OCI-LY7 (cell line): ENCODE measurements at places on chromosomes 6 and 20. TPM values are rescaled to one million over a fixed set of nuclear protein-coding genes. Genes with fewer than 3 reads are reported as not detected.

- no peak for DNase-seq
These were observed 90.8 kb downstream of the FRK start for GRCh38 chr6:115969930-115970273.

GRCh38 chr6:128784266-128784665 lies 98.7 kb upstream of the LAMA2 start:
- DNase-seq, result no peak

DNA sequence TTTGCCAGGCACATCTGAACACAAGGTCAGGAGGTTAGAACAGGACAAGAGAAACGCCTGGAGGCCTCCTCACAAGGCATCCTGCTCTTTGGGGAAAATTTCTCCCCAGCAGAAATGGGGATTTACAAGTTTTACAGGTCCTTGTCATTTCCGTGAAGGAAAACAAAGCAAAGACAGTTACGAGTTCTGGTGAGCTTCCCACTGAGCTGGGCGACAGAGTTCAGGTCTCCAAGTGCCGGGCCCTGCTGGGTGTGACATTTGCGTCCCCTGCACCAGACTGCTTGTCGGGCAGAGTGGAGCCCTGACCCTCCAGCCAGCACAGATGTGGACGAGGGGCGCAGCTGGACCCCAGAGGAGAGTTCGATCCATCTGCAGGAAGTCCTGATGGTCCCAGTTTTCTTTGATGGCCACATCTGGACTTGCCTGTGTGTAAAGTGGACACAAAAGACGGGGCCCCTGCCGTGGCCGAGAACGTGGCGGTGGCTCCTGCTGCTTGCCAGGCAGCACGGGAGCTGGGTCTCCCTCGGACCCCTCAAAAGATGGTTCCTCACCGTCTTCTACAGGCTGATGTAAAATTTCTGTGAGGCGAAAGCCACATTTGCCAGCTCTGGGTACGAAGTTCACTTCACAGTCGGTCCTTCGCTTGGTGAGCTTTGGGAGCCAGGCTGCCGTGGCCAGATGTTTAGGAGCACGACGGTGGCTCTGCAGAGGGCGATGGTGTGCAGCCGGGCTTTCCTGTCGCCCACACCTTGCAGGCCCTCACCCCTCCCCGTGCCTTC lies 5.2 kb upstream of the ADRM1 start:
- DNase-seq, result no peak

- DNase-seq, result no peak
These were observed 46.2 kb downstream of the ADNP start for GRCh38 chr20:50885068-50885467.

GRCh38 chr6:166259296-166259977 lies 48.8 kb downstream of the PRR18 start:
- DNase-seq, result peak; percentile 22

DNA sequence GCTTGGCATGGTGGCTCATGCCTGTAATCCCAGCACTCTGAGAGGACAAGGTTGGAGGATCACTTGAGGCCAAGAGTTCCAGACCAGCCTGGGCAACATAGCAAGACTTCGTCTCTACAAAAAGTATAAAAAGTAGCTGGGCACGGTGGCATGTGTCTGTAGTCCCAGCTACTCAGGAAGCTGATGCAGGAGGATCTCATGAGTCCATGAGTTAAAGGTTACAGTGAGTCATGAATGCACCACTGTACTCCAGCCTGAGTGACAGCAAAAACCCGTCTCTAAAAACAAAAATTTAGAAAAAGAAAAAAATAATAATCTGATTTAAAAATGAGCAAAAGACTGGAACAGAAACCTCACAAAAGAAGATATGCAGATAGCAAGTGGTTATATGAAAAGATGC lies 279.7 kb downstream of the RNGTT start:
- DNase-seq, result no peak

DNA sequence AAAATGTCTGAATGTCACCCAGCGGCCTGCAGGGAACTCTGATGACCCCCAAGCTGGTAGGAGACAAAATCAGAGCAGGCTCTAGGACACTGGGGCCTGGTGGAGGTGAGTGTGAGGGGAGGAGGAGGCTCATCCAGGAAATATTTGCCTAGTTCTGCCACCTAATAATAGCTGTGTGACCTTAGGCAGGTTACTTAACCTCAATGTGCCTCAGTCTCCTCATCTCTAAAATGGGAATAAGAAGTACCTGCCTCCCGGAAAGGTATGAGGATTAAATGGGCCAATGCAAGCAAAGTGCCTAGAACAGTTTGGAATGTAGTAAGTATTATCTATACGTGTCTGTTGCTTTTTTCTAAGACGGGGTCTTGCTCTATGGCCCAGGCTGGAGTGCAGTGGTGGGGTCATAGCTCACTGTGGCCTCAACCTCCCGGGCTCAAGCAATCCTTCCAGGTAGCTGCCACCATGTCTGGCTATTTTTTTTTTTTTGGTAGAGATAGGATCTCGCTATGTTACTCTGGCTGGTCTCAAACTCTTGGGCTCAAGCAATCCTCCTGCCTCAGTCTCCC lies 60.4 kb downstream of the RAB44 start:
- no peak for DNase-seq

DNA sequence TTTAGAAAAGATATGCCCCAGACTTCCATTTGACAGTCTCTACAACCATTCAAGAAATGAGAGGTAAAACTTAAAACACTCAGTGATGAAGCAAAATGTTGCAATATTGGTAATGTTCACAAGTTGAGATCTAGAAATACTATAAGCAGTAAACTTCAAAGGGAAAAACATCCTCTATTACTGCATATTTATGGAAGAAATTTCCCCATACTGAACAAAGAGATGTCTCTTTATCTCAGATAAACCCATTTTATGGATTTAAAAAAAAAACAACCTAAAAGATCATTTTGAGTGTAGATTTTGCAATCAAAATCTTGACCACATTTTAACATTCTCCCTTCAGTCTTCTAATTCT lies 177.8 kb upstream of the TAB2 start:
- no peak for DNase-seq

GRCh38 chr20:53751620-53752318 lies 158.1 kb upstream of the ZNF217 start:
- no peak for DNase-seq

- no peak for DNase-seq
These were observed 328.2 kb upstream of the JAG1 start for GRCh38 chr20:11001764-11002540.

DNA sequence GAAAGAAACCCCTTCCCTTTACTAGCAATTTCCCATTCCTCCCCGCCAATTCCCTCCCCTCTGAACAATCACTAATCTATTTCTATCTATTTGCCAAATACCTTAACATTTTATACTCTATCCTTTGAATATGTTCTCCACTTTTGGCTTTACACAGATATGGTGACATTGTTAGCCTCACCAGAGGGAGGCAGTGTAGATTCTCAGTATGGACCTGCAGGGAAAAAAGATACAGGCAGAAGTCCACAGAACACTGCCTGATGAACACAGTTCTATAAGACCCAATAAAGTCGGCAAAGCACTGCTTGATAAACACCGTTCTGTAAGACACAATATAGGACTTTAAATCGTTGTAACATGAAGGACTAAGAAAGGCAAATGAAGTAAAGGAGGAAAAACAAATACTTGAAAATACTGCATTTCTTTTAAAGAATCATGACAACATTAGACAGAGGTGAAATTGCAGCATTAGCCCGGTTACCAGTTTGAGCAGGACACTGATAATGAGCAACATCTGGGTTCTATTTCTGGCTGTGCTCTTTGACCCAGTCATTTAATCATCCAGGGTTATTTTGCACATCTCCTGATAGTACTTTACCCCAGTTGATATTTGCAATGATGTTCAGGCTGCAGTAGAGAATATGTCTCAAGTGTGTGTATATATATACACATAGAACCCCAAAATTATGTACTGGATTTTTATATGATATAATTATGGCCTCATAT lies 296.8 kb downstream of the UTRN start:
- DNase-seq, result peak; percentile 31

GRCh38 chr6:81894306-81894705 lies 141.8 kb upstream of the TENT5A start:
- DNase-seq, result no peak

GRCh38 chr20:57658447-57658832 lies 38.2 kb upstream of the ZBP1 start:
- no peak for DNase-seq

- no peak for DNase-seq
These were observed 862.0 kb downstream of the PHF3 start for GRCh38 chr6:64497634-64498033.

PRPH2 gene
- total RNA-seq, result not detected in 2 replicates

TMEM170B gene
- total RNA-seq, result 5.1 and 5.6 TPM in 2 replicates

TRIM10 gene
- total RNA-seq, result not detected in 2 replicates

SGK2 gene
- 0.48 and 0.87 TPM in 2 replicates for total RNA-seq

CDH26 gene
- 0.26 and 0.36 TPM in 2 replicates for total RNA-seq

BPIFB1 gene
- total RNA-seq, result not detected in 2 replicates

IMPG1 gene
- not detected in 2 replicates for total RNA-seq

MARCKS gene
- total RNA-seq, result 3.9 TPM in 2 replicates

SYNDIG1 gene
- not detected in 2 replicates for total RNA-seq
